Amygdala (tissue), 56 donors: ENCODE measurements at places on chromosomes 11 and 22.

DNA sequence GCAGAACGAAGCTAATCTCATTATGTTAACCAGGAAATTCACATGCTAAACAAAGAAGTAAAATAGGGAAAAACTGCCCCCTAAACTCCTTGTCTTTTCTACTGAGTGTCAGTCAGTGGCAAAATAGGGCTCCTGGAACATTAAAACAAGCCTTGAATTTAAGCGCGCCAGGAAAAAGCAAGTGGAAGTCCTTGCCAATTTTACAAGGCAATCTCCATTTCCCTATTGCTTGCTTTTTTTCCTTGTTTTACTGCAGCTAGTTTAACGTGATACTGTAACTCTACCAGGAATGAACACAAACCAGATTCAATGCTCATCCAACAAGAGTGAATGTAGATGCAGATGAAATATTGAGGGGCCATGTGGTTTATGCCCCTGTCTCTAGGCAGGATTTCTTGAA is 28.1 kb upstream of the KIRREL3 start:
- no peak for DNase-seq

DNA sequence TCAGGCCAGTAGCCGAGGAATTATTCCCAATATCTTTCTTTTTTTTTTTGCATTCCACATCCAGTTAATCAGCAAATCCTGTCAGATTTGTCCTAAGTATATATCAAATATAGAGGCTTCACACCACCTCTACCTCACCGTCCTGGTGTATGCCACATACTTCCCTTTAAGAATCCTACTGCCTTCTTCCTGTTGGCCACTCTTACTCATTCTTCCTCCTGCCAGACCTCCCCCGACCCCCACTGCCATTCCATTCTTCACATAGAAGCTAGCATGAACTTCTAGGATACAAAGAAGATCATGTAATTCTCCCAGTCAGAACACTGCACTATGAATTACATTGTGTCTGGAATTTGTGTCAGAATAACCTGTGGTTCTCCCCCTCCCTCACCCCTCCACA is 89.5 kb downstream of the TRIM44 start:
- no peak for DNase-seq

DNA sequence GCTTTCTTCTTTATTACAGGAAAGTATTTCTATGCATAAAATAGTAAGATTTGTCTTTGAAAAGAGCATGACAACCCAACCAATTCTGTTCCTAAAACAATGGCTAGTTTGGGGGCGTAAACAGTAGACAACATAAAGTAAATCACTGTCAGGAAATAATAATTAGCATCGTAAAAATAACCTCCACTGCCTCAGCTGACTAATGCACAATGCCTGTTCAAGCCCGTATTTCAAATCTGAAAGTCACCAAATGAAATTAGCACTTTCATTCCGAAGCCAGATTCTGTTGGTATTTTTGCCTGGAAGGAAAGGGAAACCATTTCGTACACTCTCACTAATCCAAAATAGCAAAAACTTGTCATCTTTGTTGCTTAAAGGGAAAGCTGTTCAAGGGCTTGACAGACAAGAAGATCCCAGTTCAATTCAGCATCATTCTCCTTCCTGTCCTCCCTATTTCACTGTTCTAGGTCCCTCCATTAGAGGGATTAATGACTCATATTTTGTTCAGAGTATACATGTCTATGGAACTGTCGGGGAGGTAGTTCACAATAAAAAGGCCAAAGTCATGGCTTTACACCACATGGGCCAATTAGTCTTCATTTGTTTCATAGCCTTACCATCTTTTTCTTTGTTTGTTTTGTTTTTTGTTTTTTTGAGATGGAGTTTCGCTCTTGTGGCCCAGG is 154.7 kb downstream of the CADM1 start:
- DNase-seq, result no peak

GRCh38 chr11:130118636-130119387 is 40.8 kb upstream of the ST14 start:
- DNase-seq, result no peak

DNA sequence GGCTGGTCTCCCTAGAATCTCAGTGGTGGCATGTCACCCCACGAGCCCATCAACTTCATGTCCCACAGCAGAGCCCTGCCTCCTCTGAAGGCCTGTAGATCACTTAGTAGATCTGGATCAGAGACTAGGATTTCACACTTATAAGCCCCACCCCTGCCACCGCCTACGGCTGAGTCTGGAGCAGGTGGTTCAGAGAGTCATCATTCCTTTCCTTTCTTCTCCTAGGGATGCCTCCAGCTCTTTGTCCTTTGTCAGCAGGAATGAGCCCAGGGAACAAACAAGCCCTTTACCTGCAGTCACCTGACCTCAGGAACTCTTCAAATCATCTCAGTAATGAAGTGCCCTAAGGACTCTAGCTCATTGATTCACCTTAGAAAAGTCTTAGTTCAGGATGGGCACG is 37.8 kb downstream of the SCGB1A1 start:
- no peak for DNase-seq

DNA sequence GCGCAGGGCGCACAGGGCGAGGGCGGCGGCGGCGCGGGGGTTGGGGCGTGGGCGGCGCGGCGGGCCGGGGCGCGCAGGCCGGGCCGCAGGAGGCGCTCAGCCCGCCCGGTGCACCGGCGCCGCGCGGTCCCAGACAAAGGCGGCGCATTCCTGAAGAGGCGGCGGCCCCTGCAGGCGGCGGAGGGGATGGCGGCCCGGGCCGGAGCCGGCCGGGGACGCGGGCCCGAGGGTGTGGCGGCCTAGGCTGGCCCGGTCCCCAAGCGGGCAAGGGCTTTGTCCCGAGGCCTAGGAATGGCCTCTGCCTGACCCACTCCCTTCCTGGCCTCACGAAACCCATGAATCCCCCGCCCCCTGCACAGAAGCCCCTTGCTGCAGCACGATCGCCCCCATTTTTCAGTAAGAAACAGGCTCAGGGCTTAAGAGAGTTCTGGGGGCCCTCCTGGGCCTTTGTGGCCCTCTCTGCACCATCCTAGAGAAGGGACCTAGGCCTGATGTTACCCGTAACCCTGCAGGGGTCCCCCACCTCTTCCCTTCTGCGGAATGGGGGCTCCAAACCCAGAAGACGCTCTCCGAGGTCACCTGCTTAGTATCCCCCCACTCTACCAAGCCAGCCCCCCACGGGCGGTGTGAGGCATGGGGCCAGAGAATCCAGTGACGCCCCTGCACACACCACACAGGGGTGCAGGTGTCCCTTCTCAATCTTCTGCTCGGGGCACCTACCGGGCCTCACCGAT is at the start of gene RTN4R:
TSS of gene RTN4R (minus strand) at position 40 of the 734 bp plus-strand sequence. CDS start 226 bp downstream, outside the sequence.
- DNase-seq, result no peak

DNA sequence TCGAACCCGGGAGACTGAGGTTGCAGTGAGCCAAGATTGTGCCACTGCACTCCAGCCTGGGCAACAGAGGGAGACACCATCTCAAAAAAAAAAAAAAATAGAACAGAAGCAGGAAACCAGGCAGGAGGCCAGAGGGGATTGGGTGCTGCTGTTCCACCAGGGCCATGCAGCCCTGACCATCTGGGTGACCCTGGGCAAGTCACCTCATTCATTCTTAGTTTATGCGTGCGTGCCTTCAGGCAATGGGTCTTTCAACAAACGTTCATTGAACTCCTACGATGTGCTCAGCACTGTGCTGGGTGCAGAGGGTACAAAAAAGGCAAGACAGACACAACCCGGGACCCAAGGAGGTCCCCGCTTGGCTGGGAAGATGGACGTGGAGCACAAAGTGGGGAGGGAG is 18.3 kb downstream of the RPL3 start:
- DNase-seq, result no peak

DNA sequence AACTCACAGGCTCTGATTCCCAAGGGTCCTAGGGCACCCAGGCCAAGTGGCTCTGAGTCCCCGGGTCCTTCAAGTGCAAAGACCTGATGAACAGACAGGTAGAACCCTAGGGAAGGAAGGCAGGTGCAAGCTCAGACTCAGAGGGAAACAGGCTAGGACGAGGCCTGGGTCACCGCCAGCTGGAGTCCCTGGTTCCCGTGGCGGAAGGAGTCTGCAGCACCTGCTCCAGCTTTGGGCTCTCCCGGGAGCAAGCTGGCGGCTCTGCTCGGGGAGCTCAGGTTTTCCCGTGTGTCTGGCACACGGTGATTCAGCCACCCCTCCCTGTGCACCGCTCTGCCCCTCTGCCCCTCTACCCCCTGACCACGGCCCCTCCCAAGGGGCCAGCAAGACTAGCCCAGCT is 59.8 kb downstream of the WNT7B start:
- no peak for DNase-seq

DNA sequence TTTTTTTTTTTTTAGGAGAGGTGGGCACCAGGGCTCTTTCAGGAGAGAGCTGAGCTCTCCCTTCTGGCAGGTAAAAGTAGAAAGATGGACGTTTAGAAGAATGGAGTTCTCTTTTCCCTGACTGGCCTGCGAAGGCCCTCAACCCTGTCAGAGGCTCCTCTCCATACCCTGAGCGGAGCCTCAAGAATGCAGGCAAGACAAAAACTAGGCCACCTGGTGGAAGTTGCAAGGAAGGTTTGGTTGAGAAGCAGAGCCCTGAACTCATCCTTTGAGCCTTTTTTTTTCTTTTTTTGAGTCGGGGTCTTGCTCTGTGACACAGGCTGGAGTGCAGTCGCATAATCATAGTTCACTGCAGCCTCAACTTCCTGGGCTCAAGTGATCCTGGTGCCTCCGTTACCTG is 1.4 kb downstream of the OTOG start:
- no peak for DNase-seq

DNA sequence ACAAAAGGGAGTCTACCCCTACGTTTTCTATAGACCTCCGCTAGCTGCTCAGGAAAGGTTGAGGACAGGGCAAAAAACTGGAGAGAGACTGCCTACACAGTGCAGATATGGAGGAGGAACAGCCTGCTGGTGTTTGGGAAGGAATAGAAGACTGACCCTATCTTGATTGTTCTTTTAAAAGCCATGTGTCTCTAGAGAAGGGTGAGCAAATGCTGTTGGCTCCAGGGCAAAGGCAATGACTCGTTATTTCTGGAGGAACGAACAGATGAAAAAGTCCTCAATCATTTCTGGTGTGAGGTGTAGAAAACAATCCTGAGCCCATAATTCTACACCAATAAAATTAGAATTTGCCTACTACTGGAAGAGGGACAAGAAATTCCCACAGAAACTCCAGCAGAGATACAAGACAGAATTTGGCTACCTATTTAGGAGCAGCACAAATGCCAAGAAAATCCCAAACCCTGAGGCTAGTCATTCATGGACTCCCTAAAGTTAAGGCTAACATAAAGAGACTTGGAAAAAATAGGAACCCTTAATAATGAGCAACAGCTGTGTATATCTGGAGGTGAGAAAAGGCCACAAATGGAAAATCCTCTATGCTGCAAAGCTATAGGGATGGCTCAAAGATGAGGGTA is 1206.3 kb upstream of the CNTN5 start:
- no peak for DNase-seq

- DNase-seq, result no peak
These were observed 48.7 kb upstream of the ARFGAP3 start for GRCh38 chr22:42905702-42906183.

GRCh38 chr11:84524422-84525051 is 1102.6 kb downstream of the DLG2 start:
- DNase-seq, result no peak

- DNase-seq, result no peak
These were observed 375.8 kb downstream of the INSC start for GRCh38 chr11:15490535-15490934.

DNA sequence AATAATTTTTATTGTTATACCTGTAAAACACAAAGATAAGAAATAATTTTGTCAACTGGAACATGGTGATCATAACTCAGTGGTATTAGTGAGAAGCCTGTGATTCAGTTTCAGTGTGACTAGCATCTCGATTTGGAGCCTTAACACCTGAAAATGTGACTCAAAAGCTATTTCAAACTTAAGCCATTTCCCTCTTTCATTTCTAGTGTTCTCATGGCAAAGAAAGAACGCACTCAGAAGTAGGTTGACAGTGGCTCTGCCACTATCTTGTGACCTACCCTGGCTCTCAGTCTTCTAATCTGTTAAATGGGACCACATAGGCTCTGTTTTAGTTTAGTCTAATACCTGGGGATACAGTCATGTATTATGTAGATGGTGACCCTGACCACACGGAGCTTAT is 62.7 kb downstream of the ISX start:
- DNase-seq, result no peak
